Activated effector memory CD4-positive, alpha-beta T cell treated with anti-CD3 and anti-CD28 coated beads, Interleukin-2, amount 50 U/mL, for 16 hours (primary cell): ENCODE measurements at places on chromosomes 5 and 9.

DNA sequence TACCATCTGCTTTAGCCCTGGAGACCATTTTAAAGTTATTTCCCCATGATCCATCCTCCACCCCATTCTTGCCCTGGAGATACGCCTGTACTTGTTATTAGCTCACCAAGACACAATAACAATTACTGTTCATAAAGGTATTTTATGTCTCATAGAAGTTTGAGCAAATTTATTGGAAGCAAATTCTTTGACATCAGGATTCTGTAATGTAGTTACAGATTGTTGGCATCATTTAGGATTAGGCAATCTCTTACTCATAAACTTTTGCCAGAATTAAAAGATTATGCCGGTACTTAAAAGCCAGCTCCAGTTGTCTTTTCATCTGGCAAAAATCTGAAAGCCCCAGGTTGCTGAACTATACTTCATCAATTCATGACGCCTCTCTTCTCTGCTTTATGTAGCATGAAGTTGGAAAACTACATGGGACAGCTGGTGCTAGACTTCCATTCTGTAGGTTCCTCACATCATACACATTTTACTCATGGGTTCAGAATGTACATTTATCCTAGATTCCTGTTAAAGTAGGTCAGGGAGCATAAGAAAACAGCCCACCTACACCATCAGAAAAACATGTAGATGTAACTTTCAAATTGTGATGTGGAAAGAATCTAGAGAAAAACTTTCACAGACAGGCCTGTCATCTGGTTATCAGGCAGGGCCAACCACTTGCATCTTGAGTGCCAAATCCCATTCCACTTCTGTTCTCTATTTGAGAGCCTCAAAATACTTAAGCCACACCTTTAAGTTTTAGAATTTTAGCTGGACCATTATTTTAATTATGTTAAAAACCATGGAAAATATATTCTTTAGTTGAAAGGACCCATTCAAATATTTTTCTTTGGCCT lies 14.0 kb downstream of the ATP10B start:
- no peak for DNase-seq

- DNase-seq, result no peak
Observed at GRCh38 chr5:58752104-58752503, 169.2 kb downstream of the RAB3C start.

- DNase-seq, result no peak
Observed at GRCh38 chr9:81879501-81879916, 48.7 kb upstream of the SPATA31D4 start.

DNA sequence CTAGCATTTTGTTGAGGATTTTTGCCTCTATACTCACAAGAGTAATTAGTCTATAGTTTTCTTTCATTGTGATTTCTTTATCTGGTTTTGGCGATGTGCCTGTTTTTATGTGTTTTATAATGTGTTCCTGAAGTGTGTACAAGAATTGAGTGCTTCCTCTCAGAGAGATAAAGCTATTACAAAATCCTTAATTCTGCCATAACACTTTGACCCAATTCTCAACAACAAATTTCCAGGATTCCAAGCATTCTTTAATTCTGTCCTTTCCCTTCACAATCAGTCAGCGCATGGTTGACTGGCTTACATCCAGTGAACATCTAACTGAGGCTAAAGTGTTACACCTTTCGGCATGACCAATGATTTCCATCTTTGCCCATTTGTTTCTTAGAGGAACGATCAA lies 282.9 kb upstream of the MVB12B start:
- no peak for DNase-seq

DNA sequence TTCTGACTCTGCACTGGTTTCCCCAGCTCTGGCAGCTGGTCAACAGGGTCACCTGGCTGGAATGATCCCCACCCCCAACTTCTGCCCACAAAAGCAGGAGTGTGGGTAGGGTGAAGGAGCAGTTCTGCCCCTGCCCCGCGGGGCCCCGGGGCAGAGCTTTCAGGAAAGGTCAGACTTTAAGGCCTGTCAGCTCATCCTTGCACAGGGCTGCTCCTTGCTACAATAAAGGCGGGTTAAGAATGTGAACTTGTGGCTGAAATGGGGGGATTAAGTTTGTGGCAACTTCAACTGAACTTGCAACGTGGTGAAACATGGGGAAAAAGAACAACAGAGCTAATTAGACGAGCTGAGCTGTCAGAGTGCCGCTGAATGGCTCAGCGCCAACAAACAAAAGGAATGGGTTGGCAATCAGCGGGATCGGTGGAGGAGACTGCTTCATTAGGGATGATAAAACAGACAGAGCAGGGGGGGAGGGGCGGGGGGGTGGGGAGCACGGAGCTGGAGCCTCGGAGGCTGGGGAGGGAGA lies 50.8 kb downstream of the CRB2 start:
- no peak for DNase-seq

GRCh38 chr5:78600687-78601414 lies 47.7 kb downstream of the LHFPL2 start:
- no peak for DNase-seq

GRCh38 chr5:433836-434235 lies 9.1 kb upstream of the EXOC3 start:
- peak; percentile 56 for DNase-seq

GRCh38 chr9:3177146-3177761 lies 333.4 kb upstream of the PUM3 start:
- no peak for DNase-seq

DNA sequence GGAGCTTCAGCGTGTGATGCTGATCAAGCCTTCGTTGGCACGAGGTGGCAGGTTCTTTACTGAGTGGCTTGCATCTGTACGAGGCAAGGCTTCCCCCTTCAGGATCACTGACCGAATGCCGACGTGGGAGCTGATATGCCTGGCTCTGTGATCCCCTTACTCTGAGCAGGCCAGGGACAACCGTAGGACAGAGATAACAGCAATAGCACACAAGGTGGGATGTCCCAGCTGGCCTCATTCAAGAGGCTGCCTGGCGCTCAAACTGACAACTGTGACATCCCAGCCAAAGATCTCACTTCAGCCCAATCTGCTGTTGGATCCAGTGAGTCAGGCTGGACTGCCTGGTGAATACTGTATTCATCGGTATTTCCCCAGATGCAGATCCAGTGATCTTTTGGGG lies 199.4 kb upstream of the PANK3 start:
- DNase-seq, result no peak

DNA sequence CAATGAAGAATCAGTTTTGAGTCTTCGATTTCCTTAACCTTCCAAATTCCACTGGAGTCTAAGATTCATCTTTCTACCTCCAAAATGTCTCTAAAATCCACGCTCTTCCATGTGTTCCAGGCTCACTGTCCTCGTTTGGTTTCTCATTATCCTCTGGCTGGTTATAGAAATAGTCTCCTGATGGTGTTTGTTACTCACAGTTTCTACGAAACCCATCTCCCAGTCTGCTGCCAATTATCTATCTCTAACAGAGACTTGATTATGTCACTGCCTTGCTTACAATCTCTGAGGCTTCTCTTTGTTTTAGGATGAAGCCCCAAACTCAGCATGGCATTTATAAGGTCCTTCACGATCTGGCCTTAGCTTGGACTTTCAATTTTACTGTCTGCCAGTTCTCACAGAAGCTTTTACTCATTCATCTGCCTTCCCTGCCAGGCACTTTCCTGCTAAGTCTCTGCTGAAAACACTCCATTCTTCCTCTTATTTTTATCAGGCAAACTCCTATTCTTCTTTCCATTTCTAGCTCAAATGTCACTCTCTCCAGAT lies 339.6 kb upstream of the SGCD start:
- no peak for DNase-seq

DNA sequence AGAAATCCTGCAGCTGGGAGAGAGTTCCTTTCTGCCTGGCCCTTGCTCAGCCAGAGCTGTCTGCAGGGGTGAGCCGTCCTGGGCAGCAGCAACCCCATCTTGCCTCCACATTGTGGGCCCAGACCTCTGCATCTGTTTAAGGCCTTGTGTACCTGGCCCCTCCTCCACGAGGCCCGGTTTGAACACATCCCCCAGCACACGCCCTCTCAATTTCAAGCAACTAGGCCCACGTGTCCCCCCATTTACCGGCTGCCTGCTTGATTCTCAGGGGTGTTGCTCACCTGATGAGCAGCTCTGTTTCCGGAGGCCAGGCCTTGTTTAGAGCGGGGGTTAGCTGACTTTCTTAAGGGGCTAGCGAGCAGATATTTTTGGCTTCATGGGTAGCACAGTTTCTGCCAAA lies 181.8 kb downstream of the HSPA4 start:
- no peak for DNase-seq

DNA sequence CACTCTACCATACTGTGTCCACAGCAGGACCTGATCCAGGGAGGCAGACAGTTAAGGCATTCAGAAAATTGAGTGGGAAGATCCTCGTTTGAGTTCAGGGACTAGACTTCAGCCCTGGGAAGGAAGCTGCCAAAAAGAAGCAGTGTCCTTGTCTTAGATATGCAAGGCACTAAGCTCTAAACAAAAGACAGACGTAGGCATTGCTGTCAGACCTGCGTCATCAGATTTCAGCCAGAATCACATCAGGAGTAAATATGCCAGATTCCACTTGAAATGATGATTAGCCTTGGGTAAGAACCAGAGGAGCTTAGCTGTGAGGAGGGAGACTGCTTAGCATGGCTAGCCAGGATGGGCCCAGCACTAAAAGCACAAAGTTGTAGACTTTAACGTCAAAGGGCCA lies 56.7 kb downstream of the MAMDC2 start:
- no peak for DNase-seq

GRCh38 chr5:130476325-130476724 lies 572.1 kb downstream of the CHSY3 start:
- DNase-seq, result no peak

- DNase-seq, result no peak
Observed at GRCh38 chr5:138230981-138231589, 18.0 kb upstream of the CDC23 start.

DNA sequence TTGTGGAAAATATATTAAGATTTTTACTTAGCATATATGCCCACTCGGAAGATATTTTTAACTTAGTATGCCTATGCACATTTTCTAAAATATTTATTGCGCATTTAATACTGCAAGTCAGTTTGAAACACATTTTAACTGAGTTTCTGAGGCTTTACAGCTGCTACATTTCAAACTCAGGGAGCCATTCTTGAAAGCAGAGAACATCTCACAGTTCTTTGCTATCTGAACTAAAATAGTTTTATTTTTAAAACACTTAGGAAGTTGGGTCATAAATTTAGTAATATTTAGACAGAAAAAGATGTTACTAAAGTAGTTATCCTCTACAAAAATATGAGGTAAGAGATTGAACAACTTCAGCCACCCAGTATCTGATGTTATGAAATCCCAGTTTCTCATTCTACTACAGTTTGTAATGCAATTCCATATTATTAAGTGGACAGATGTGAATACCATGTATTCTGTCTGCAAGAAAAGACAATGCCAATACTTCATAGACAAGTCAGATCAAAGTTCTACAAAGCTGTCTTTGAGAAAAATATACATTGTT lies 409.9 kb upstream of the EDIL3 start:
- no peak for DNase-seq

DNA sequence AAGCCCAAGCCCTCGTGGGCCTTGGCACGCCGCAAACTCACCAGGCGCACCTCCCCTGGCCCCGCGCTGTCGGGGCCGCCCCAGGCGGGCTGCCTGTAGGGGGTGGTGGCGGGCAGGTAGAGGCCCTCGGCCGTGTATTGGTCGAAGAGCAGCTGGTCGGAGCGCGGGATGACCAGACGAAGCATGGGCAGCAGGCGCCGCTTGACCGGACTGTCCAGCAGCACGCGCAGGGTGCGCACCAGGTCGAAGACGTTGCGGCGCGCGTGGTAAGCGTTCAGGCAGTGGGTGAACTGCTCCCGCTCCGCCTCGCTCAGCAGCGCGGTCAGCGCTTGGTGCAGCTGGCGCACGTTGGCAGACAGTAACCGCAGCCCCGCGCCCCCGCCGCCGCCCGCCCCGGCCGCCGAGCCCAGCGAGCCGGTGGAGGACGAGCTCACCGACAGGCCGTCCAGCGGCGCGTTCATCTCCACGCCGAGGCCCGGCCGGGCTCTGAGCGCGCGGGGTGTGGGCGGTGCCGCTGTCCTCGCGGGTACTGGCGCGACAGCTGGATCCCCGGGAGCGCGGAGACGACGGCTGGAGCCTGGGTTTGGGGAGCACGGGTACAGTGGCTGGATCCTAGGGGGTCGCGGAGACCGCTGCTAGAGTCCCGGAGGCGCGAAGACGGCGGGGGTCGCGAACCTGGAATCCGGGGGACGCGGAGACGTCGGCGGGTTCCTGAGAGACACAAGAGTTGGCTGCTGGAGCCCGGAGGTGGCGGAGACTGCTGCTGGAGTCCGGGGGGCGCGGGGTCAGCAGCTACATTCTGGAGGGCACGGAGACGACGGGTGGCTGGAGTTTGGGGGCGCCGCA lies 709 bp downstream of the WHRN start:
- DNase-seq, result peak; percentile 80

DNA sequence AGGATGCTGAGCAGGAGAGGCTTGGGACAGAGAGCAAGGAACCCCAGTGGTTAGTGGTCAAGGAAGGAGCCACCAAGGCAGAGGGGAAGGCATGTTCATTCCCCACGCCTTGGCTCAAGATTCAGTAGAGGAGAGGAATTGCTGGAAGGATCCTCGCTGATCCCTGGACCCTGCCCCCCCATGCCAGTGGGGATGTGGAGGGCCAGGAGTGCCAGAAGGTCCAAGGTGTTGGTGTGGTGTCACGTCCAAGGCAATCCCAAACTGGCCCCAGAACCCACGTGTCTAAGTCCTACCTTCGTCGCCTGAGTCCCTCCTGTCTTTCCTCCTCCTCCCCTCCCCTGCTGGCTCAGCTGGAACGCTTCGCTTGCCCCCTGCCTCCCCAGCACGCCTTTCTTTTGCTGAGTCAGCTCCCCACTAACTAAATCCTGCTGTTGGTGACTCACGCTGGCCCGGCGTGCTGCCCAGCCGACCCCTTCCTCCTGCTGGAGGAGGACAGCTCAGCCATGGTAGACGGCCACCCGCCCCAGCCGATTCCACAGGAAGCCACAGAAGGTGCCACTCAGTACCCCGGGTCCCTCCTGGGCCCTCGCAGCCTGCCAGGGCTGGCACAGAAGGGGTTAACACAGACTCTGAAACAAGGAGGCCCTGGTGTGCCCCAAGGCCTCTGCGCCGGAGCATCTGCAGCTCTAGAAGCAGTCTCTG lies 37.6 kb upstream of the ORM1 start:
- peak; percentile 39 for DNase-seq
